Stimulated activated CD4-positive, alpha-beta T cell treated with anti-CD3 and anti-CD28 coated beads, Interleukin-1b, Interleukin-23, amount 100 ng/mL, for 24 hours (primary cell): ENCODE measurements at places on chromosomes 1 and 21.
A peak's percentile ranks its signal among the peaks of the same experiment; 100 is the strongest.

DNA sequence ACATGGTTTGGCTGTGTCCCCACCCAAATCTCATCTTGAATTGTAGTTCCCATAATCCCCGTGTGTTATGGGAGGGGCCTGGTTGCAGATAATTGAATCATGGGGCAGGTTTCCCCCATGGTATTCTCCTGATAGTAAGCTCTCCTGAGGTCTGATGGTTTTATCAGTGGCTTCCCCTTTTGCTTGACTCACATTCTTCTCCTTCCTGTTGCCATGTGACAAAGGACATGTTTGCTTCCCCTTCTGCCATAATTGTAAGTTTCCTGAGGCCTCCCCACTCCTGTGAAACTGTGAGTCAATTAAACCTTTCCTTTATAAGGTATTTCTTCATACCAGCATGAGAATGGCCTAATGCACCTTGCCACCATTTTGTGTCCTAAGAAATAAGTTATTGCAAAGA, 415.0 kb downstream of the COL11A1 start:
- no peak for DNase-seq

- no peak for DNase-seq
These were observed 498.4 kb downstream of the TTLL7 start for GRCh38 chr1:83500531-83500930.

- no peak for DNase-seq
These were observed 58.8 kb downstream of the TOMM20 start for GRCh38 chr1:235069577-235070563.

DNA sequence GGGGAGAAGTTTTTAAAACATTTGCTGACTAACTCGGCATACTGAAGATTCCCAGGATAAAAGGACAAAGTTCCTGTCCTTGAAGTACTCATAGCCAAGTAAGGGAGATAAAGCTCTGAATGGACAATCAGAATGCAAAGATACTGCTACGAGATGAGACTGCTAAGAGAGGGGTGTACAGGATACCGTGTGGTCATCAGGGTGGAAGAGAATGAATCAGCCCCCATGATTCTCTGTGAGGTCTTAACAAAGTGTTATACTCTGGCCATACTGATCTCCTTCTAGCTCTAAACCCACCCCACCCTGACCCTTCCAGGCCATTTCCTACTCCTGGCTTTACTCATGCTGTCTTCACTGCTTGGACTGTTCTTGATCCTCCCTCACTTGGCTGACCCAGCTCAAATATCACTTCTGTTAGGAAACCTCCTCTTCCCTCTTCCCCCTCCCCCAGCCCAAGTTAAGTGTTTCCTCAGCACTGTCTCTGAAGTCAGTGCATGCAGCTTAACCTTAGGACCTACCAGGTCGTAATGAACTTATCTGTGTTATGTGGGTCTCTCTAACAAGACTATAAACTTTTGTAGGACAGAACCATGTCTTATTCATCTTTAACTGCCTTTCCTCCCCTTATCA, 15.8 kb upstream of the MAGOH start:
- no peak for DNase-seq

GRCh38 chr1:209627027-209627731, 25.0 kb downstream of the LAMB3 start:
- no peak for DNase-seq

GRCh38 chr1:11770011-11770410, 8.0 kb downstream of the C1orf167 start:
- no peak for DNase-seq

DNA sequence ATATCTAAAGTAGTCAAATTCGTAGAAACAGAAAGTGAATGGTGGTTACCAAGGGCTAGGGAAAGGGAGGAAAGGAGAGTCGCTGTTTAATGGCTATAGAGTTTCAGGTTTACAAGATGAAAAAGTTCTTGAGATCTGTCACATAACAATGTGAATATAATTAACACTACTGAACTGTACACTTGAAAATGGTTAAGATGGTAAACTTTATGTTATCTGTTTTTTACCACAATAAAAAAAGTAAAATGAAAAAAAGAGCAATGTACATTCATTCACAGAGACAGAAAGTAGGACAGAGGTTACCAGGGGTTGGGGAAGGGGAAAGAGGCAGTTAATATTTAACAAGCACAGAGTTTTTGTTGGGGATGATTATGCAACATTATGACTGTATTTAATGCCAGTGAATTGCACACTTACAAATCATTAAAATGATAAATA, 53.3 kb upstream of the SEC16B start:
- DNase-seq: no peak

- DNase-seq: no peak
These were observed 4.8 kb upstream of the COL6A1 start for GRCh38 chr21:45976701-45977311.

- no peak for DNase-seq
These were observed 78.3 kb downstream of the NIBAN1 start for GRCh38 chr1:184896000-184896399.

- DNase-seq: no peak
These were observed 656.4 kb downstream of the LTN1 start for GRCh38 chr21:28336314-28336713.

GRCh38 chr1:175976865-175977642, 230.0 kb downstream of the COP1 start:
- no peak for DNase-seq

DNA sequence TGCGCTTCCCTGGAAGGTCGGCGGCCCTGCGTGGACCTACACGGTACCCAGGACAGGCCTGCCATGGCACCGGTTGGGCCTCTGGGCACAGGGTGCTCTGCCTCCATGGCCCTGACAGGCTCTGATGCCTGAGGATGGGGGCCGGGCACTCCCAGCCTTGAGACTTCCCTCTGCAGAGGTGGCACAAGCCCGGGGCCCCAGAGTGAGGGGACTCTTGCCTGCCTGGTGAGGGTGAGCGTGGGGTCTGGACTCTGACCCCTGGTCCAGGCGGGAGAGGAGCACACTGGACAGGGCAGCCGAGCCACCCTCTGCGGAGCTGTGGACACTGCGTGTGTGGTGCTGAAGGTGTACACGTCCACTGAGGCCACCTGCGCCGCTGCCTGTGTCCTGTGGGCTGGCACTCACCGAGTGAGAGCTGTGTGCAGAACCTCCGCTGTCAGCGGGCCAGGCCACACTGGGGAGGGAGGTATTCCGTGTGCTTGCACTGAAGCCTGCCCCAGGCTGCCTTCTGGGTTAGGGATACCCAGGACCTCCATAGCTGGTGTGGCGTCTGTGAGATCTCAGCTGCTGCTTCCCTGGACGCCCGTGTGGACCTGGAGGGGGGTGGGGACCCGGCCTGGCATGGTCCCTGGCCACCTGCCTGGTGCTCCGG, 10.4 kb downstream of the SKI start:
- no peak for DNase-seq

DNA sequence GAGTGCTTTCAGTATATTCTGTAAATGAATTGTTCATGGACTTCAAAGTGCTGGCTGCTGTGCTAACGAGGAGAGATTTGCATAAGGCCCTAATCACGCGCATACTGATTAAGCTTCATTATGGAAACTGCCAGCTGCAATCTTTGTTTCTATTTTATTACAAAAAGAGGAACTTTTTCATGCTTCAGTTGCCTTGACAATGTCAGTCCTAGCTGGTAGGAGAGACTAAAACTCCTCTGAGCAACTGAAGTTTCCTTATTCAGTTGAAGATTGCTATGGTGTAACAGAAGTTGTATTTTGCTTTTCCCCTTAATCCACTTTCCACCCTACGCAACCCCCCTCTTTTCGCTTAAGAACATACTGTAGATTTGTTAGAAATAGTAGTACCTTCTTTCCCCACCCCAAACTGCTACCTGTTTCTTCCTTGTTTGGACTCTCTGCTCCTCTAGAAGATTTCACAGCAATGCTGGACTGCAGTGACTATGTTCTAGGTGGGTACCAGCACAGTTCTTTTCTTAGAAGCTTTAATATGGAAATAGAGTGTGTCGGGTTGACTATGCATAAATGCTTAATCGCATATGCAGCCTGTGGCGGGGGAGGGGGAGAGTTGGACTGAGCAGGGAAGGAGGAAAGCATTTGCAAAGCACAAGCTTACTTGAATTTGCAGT, 108.3 kb downstream of the POU2F1 start:
- no peak for DNase-seq

GRCh38 chr1:196733091-196733970, 41.3 kb upstream of the CFHR3 start:
- DNase-seq: no peak

DNA sequence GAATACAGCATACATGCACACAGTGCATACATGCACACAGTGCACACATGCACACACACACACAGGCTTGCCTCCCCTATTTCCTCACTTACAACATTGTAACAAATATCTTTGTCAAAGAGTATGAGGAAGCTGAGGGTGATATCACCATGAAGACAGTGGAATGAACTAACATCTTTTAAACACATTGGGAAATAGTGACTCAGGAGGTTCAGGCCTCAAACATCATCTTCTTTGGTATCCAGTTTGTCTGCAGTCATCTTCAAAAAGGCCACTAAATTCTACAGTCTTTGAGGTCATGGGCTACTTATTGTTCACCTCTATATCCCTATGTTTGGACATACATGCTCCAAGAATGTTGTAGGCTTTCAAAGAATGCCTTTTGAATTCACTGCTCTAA, 2.1 kb upstream of the LCE2B start:
- DNase-seq: no peak

GRCh38 chr21:15183813-15184257, 119.0 kb upstream of the NRIP1 start:
- DNase-seq: no peak

GRCh38 chr1:211420389-211420788, 71.6 kb downstream of the RD3 start:
- DNase-seq: no peak

DNA sequence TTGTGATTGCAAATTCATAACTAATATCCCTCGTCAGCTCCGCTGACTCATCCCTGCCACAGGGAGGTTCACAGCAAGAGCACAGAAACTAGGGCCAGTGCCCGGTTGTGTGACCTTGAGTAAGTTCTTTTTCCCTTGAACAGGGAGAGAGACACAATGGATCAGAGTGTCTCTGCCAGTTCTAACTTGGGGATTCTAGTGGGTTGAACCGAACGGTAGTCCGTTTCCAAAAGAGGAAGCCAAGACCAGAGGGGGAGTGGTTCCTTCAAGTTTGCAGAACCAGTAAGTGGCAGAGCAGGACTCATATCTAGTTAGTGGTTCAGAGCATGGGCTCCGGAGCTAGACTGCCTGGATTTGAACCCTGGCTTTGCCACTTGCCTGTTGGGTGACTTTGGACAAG, 4.9 kb upstream of the SHISA4 start:
- no peak for DNase-seq

GRCh38 chr1:177132141-177132540, 32.4 kb downstream of the ASTN1 start:
- DNase-seq: no peak

- DNase-seq: no peak
These were observed 20.7 kb downstream of the TRIM62 start for GRCh38 chr1:33161061-33161681.

DNA sequence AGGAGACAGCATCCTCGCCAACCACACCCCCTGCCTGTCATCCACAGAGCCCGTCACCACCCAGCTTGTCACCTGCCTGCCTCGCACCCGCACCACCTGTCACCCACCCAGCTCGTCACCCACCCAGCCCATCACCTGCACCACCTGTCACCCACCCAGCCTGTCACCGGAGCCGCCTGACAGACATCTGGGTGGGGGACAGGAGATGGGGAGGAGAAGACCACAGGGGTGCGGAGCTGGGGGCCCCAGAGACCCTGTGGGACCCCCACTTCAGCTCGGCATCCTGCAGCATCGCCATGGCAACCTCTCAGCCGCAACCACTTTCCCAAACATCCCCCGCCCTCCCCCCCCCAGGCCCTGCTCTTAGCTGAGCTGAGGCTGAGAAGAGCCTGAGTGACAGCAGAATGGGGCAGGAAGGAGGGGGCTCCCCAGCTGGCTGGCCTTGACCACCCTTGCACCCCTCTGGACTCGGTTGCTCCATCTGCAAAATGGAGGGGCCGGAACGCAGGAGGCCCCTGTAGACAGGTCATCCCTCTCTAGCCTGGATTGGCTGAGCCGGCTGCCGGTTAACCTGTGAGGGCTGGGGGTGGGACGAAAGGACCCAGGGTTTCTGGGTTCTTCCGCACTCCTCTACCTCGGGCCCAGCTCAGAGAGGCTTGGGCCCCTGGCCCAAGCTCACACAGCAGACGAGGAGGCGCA, 11.6 kb downstream of the AHDC1 start:
- no peak for DNase-seq

DNA sequence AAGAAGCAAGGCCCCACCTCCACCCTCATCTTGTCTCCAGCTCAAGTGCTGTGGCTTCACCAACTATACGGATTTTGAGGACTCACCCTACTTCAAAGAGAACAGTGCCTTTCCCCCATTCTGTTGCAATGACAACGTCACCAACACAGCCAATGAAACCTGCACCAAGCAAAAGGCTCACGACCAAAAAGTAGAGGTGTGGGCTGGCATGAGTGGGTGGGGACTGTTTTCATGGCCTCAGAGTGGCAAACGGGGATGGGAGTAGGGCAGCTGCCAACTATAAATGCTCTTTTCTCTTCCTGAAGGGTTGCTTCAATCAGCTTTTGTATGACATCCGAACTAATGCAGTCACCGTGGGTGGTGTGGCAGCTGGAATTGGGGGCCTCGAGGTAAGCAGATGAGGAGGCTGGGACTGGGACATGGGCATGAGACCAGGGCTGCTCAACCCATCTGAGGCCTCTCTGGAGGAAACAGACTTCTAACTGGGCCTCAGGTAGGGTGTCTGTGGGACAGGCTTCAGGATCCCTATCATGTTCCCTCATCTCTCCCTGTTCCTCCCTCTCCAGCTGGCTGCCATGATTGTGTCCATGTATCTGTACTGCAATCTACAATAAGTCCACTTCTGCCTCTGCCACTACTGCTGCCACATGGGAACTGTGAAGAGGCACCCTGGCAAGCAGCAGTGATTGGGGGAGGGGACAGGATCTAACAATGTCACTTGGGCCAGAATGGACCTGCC, 8.8 kb upstream of the P3R3URF start:
- DNase-seq: peak; percentile 36

DNA sequence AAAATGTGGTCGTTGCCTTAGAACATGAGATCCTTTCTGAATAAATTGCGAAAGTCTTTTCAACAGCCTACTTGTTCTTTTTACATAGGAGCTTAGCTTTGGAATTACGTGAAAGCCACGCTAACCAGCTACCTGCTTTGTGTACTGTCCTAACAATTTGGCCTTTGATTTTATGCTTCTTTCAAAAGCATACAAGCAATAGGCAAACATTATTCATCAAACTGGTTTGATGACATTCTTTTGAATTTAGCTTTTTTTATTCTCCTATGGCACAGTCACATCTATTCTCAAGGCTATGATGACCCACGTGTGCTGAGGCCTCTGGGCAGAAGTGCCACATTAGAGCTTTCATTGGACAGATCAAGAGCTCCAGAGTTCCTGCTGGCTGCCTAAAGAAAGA, 178.0 kb upstream of the DPT start:
- DNase-seq: no peak
